T-cell (primary cell): ENCODE measurements at places on chromosomes 6 and 20.

- H3K27me3 ChIP-seq, result no peaks in the 10 kb centered on the region
- H3K4me3 ChIP-seq, result no peak overlapping the region
- H3K36me3 ChIP-seq, result peaks cover 35% of the 10 kb centered on the region
These were observed 47.2 kb downstream of the CTNNBL1 start for GRCh38 chr20:37741055-37741454.

GRCh38 chr6:140226637-140227036 lies 852.2 kb upstream of the CITED2 start:
- no peak overlapping the region for H3K4me3 ChIP-seq
- H3K27me3 ChIP-seq, result peaks cover 10% of the 10 kb centered on the region
- no peaks in the 10 kb centered on the region for H3K36me3 ChIP-seq

- no peaks in the 10 kb centered on the region for H3K27me3 ChIP-seq
- H3K36me3 ChIP-seq, result no peaks in the 10 kb centered on the region
- H3K4me1 ChIP-seq, result no peaks in the 10 kb centered on the region
- DNase-seq, result no peak
- H3K27ac ChIP-seq, result no peak overlapping the region
These were observed 53.5 kb upstream of the CCN2 start for GRCh38 chr6:132004668-132005067.

DNA sequence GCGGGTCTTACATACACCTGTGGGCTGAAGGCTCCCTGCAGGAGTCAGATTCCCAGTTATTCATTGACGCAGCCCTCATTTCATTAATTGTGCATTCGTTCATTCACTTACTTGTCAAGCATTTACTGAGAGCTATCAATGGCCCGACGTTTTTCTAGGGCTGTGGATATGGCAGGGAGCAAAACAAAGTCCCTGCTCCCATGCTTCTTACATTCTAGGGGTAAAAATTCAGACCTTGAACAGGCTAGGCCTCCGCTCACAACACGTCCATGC lies 369 bp upstream of the NSFL1C start:
- H3K36me3 ChIP-seq, result no peaks in the 10 kb centered on the region
- peak overlapping the region; percentile 35 for H3K27ac ChIP-seq
- no peak overlapping the region for H3K4me3 ChIP-seq
- H3K27me3 ChIP-seq, result peaks cover 27% of the 10 kb centered on the region
- DNase-seq, result no peak
- H3K4me1 ChIP-seq, result peaks cover 31% of the 10 kb centered on the region
